ENCODE measurements at places on chromosomes 2 and 18.

DNA sequence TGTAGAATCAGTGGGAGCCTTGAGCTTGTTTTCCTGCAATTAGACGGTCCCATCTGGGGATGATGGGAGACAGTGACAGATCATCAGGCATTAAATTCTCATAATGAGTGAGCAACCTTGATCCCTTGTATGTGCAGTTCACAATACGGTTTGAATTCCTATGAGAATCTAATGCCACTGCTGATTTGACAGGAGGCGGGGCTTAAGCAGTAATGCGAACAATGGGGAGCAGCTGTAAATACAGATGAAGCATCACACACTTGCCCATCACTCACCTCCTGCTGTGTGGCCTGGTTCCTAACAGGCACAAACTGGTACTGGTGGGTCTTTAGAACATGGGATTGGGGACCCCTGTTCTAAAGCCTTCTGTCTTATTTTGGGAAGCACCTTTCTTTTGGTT lies 17.9 kb upstream of the NYAP2 start:
- no peak for DNase-seq

DNA sequence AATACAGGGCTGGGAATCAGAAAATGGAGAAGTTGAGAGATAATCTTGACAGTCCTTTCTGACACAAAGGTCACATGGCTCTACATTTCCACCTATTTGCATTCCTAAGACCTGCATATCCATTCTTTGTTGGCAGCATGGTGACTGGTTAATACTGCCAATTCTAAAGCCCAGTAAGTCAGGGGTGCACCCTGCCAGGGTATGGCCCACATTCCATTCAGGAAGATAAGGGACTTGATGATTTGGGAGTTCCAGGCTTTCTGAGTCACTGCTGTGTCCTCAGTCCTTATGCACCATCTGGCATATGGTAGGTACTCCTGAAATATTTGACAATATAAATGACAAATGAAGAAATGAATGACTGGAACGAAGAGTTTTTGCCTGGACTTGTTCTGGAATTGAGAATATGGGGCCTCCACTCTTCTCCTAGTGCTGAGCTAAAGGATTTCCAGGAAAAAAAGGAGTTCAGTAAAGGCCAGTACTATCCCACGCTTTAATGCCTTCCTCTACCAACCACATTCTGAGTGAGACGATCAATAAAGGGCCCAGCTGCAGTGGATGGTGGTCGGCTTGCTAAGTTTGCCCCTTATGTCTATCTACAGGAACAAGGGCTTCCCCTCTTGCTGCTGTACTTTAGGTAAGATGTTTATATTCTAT lies 31.7 kb upstream of the EIF2AK3 start:
- peak; percentile 7 for DNase-seq

GRCh38 chr18:26119246-26119645 lies 14.4 kb upstream of the PSMA8 start:
- DNase-seq, result no peak

GRCh38 chr2:63675026-63675425 lies 86.3 kb downstream of the MDH1 start:
- DNase-seq, result no peak

DNA sequence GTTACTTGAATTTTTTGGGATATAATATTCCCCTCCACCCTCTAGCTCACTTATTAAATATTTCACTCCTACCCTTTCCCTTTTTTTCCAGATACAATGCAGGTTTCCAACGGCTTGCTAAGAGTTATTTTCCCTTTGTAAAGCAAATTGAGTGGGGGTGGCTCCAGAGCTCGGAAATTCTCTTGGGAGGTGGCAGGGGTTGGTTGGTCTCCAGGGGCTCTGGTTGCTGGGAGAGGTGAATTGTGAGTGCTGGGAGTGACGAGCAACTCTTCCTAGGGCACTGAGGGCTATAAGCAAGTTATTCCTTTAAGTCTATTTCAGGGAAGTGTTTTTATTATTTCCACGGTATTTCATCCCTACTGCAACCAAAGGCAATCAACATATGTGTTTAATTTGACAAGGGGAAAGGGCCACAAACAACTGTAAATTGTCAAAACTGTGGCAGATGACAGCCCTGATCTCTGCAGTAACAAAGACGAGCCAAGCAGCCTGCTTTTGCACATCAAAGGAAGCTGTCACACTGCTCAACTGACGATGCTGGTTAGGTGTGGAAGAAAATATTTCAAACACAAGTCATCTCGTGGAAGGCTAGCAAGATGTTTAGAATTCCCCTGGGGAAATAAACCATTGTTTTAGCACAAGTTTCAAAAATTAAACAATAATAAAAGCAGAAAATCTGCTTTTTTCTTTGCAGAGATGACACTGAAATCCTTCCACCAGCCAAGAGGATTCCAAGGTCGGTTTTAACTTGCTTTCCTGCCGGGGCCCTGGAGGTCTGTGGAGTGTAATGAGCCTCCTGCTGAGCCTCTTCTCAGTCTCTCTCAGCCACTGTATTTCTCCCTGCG lies 34.8 kb upstream of the ASXL2 start:
- DNase-seq, result peak; percentile 36

- peak; percentile 100 for DNase-seq
Observed at GRCh38 chr2:110101280-110101844, 14.3 kb downstream of the MALL start.

Data from fibroblast of mammary gland (primary cell).